ENCODE measurements at places on chromosomes 5 and 9.

- DNase-seq, result no peak
These were observed 114.7 kb downstream of the LURAP1L start for GRCh38 chr9:12889402-12890106.

- peak; percentile 80 for DNase-seq
These were observed at the start of gene ELAVL2 for GRCh38 chr9:23826120-23826629. Gene ELAVL2, minus strand, starts transcription at chr9:23826240. Its CDS starts 64,006 bp downstream, at chr9:23762234.

DNA sequence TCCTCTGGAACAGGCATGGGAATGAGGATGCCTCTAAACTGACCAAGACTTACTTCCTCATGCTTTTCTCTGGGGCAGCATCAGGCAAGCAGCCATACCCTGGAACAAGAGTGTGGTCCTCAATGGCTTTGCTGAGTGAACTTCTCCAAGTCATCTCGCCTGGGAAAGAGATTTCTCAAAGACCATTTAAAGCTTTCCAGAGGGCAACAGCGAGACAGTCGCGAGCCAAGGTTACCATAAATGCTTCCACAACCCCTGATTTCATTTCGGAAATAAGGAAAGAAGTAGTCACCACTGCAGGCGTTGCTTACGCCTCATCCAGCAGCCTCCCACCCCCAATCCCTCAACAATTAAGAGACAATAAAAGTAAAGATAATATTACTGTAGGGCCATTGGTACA, 1.1 kb upstream of the SNCAIP start:
- no peak for DNase-seq

DNA sequence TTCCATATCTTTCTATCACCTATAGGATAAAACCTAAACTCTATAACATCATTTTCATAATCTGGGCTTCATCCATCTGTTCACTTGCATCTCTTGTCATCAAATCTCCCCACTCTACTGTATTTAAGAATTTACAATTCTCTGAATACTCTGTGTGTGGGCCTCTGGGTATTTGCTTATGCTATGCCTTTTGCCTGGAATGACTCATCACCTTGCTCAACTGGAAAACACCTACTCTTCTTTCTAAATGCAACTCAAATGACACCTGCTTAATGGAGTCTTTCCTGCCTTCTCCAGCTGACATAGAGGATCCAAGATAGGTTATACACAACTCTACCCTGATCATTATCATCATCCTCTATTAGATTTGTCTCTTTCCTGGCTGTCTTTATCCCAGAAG, 421.7 kb downstream of the SPATA31D1 start:
- no peak for DNase-seq

DNA sequence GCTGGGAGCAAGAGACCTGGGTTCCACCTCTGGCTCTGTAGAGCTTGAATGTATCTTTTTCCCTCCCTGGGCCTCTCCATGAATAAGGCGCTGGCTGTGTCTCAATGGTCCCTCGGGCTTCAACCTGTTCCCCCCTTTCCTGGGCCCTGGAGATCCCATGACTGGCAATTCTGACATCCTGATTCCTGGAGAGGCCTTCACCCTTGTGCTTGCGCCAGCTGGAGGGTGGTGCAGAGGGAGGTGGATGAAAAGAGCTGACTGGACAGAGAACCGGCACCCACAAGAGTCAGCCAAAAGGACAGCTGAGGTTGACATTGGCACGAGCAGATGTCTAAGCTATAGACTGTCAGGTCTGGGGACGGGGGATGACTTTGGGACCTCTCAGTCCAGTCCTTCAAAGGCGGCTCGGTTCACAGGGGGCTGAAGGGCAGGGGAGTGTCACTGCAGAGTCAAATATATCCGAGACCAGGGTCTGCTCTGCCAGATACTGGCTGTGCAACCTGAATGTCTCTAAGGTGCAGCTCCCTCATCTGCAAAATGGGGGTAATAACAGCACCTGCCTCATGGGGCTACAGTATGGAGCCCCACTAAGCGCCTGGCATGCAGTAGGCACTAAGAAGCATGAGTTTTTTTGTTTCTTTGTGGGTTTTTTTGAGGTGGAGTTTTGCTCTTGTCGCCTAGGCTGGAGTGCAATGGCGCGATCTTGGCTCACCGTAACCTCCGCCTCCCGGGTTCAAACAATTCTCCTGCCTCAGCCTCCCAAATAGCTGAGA, 13.8 kb downstream of the DNM1 start:
- DNase-seq, result no peak

DNA sequence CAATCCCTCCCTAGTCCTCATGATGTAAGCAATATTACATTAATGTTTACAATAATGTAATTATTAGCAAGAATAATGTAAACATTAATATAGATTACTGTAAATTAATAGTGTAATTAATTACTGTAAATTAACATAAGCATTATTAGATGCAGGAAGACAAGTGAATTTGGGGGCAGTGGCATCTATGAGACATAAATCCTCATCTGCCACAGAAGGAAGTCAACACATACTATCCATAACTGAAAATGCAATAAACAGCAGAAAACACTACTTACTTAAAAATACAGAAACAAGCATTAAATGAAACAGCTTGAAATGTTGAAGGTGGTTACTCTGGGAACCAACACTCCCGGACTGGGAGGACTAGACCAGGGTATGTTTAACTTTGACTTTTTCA, 685 bp upstream of the NIPSNAP3A start:
- DNase-seq, result no peak

- DNase-seq, result no peak
These were observed 26.5 kb upstream of the BOD1 start for GRCh38 chr5:173642895-173643481.

GRCh38 chr5:80140496-80140895, 105.3 kb downstream of the THBS4 start:
- no peak for DNase-seq

- no peak for DNase-seq
These were observed 40.0 kb upstream of the MYO10 start for GRCh38 chr5:16975950-16976624.

DNA sequence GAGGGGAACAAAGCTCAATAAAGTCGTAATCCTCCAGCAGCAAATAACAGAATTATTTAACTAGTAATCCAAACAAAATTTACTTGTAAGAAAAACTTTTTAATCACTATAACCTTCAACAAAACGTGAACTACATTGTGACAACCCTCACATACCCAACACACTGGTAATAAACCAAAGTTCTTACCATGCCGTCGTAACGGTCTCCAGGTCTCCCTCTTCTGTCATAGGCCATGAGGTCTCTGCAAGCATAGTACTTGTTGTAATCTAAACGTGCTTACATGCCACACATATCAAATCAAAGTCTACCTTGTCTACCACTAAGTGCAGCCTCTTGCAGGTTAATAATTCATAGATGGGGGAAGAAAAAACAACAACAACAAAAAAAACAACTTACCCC, 8.5 kb downstream of the HNRNPK start:
- DNase-seq, result no peak

- no peak for DNase-seq
These were observed 77.2 kb downstream of the SLCO6A1 start for GRCh38 chr5:102421647-102422046.

- no peak for DNase-seq
These were observed 525.1 kb downstream of the TAF11L14 start for GRCh38 chr5:18159331-18159730.

- DNase-seq, result no peak
These were observed 45.7 kb downstream of the SCAMP1 start for GRCh38 chr5:78405829-78406750.

GRCh38 chr5:55988979-55989638, 5.7 kb downstream of the IL6ST start:
- DNase-seq, result no peak

GRCh38 chr9:84170521-84171141, 169.9 kb downstream of the SLC28A3 start:
- DNase-seq, result peak; percentile 46

GRCh38 chr5:78778538-78778937, 130.0 kb upstream of the LHFPL2 start:
- no peak for DNase-seq

- no peak for DNase-seq
These were observed 349.3 kb upstream of the SLC24A2 start for GRCh38 chr9:20138116-20138515.

GRCh38 chr5:81994679-81995078, 22.9 kb downstream of the ATG10 start:
- DNase-seq, result no peak

- no peak for DNase-seq
These were observed 6.6 kb downstream of the LCN9 start for GRCh38 chr9:135669616-135670285.

DNA sequence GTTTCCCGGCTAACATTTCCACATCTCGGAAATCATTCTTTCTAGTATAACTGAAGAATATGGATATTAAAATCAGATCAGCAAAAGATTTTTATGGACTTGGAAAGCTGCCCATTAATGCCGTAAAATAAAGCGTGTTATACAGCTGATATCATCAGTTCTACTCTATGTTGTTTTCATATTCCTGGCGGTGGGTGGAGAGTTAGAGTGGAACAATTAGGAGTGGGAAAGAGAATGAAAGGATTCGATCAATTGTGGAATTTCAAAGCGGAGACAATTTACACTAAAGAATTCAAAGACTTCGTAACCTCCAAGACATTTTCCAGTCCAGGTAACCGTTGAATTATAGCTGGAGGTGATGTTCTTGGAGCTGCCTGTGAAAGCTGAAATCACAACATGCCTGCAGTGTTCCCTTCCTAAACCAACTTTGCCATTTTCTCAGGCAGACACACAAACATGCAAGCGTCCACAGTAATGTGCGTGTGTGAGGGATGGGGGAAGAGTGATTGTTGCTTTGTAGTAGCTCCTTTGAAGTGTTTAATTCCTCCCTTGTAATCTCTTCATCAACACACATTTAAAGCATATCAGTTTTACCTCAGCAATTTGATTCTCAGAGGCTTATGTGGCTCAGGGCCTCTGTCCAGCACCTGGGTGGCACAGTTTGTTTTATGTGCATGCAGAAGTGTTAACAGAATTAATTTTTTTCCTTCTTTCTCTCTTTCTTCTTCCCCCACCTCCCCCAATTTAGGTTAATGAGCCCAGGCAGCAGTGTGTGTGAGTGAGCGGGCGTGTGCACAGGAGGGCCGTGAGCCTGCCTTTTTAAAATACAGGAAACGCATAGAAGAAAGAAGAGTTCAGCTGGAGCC, 544.1 kb downstream of the RAB3C start:
- peak; percentile 69 for DNase-seq

DNA sequence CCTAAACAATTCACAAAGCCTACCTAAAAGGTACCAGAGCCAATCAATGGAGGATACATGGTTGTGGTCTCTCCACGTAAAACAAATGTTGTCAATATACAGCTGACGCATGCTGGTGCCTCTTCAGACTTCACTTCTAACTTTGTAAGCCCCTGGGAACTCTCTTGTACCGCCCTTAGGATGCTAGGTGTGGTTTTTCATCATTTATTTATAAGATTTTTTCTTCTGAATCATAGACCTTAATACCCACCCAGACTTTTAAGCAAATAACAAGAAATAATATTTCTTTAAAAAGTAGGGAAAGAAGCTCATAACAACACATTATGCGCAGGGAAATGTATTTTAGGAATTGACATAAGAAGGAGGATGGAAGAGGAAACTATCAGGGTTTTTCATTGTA, 33.0 kb downstream of the SSBP2 start:
- DNase-seq, result no peak

DNA sequence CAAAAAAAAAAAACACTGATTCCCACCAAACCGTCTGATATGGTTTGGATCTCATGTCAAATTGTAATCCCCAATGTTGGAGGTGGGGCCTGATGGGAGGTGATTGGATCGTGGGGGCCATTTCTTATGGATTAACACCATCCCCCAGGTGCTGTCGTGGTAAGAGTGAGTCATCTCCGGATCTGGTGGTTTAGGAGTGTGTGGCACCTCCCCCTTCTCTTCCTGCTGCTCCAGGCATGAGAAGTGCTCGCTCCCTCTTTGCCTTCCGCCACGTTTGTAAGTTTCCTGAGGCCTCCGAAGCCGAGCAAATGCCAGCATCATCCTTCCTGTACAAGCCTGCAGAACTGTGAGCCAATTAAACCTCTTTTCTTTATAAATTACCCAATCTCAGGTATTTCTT, 45.2 kb downstream of the HSD17B3 start:
- DNase-seq, result no peak

- DNase-seq, result no peak
These were observed 337.6 kb downstream of the FGF10 start for GRCh38 chr5:44051591-44051990.

GRCh38 chr9:76893395-76893932, 12.4 kb downstream of the PRUNE2 start:
- DNase-seq, result no peak

DNA sequence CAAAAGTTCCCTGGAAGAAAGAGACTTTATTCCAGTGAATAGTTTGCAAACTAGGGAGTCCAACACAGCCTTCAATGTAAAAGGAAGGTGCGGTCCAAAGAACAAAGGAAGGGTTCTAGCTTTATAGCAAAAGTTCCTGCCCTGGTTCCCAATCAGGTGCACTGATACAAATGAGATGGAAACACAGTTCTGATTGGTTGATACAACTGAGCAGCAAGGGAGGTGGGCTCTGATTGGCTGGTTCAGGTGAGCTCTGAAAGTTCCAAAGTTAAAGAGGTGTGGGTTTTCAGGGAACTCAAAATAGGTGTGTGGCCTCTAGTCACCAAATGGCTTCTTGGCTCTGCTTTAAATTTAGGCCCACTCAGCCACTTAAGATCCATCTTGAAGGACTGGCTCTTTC, 43.1 kb downstream of the P4HA2 start:
- no peak for DNase-seq

DNA sequence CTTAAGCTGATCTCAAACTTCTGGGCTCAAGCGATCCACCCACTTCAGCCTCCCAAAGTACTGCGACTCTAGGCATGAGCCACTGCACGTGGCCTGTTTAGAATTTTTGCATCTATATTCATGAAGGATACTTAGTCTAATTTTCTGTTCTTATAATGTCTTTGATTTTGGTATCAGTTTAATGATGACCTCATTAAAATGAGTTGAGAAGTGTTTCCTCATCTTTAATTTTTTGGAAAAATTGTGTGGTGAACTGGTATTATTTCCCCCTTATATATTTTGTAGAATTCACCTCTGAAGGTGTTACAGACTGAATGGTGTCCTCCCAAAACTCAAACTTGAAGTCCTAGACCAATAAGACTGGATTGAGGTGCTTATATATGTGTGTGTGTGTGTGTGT, 46.5 kb downstream of the ANKRD31 start:
- no peak for DNase-seq

- no peak for DNase-seq
These were observed 30.9 kb downstream of the KCTD16 start for GRCh38 chr5:144201588-144201987.

DNA sequence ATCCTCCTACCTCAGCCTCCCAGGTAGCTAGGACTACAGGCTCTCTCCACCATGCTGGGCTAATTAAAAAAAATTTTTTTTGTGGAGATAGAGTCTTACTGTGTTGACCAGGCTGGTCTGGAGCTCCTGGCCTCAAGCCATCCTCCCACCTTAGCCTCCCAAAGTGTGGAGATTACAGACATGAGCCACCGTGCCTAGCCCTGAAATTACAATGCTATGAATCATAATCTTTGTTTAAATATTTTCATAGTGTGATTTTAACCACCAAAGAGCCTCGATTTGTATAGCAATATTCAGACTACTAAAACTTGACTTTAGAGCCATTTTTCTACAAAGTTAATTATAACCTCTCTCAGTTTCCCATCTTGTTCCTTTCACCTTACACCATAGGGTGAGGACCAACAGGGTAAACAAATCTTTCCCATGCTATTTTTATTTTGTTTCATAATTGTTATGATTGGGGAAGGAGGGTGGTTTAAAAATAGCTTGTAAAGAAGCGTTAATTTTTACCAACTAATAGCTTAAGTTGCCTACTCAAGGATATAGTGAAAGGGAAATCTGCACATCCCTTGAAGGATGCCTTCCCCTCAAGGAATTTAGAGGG, 32.7 kb downstream of the UBE2D2 start:
- no peak for DNase-seq
